Stimulated activated naive CD8-positive, alpha-beta T cell treated with anti-CD3 and anti-CD28 coated beads, Interleukin-15, Interleukin-2, amounts not matched to agents 100 U/mL and 50 U/mL, for 24 hours (primary cell): ENCODE measurements at places on chromosomes 6 and 20.

GRCh38 chr6:145345094-145345493, 390.2 kb downstream of the EPM2A start:
- no peak for DNase-seq

DNA sequence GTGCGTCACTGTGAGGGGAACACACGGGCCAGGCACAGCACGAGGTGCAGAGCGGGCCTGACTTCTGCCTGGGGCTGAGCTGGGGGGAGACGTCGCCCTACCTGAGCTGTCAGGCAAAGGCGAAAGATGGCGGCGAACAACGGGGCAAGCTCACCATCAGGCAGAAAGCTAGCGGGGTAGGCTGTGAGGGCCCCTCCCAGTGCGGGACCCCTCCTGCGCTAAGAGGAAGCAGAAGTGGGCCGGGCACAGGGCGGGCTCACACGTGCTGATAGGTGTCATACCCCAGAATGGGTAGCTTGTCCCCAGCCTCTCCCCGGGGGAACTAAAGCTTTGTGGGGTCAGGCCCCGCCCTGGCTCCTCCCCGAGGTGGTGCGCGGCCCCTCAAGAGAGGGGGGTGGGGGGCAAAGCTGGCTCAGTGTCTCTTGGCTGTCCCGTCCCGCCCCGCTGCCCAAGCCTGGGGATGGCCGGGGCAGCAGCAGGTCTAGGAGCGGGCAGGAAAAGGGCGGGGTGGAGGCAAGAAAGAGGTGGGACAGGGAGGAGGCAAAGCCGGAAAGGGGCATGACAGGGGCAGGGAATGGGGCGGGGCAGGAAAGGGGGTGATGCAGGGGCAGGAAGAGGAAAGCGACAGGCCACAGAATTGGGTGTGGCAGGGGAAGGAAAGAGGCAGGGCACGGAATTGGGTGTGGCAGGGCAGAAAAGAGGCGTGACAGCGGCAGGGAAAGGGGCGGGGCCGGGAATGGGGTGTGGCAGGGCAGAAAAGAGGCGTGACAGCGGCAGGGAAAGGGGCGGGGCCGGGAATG, 14.7 kb downstream of the UCKL1 start:
- peak; percentile 78 for DNase-seq

- DNase-seq, result peak; percentile 56
Measured at GRCh38 chr6:42451333-42452170, at the start of gene TRERF1. Gene TRERF1 (minus strand): TSS chr6:42451926. CDS start chr6:42269590, 182,336 bp downstream.

- DNase-seq, result no peak
Measured at GRCh38 chr20:41391587-41392001, 25.0 kb upstream of the EMILIN3 start.

DNA sequence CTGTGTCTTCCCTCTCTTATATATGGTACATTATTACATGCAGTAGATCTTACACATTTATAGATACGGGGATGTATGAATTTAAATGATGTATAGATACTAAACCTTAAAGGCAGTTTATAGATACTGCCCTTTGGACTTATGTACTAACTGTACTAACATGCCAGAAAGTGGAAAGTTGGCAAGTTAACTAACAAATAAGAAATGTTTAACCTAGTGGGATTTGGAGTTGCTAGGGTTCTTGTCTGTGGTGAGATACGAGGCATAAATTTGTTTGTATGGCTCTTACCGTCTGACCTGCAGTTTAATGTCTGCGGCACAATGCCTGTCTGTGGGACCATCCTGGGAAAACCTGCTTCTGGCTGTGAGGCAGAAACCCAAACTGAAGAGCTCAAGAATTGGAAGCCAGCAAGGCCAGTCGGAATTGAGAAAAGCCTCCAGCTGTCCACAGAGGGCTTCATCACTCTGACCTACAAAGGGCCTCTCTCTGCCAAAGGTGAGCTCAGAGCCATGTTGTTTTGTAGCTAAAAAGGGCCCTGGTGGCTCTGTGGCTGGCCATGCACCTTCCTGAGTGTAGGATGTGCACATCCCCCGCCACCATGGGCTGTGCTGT, 62.9 kb upstream of the SLC22A1 start:
- no peak for DNase-seq

DNA sequence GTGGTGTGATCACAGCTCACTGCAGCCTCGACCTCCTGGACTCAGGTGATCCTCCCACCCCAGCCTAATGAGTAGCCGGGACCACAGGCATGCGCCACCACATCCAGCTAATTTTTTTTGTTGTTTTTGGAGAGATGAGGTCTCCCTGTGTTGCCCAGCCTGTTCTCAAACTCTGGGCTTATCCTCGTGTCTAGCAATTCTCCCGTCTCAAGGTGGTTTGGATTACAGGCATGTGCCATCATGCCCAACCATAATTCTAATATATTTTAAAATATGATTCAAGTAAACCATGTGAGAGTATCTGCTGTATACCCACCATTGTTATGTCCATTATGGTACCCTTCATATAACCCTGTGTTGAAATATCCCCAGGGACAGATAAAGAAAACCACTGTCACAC, 60.3 kb upstream of the C20orf144 start:
- DNase-seq, result no peak

GRCh38 chr6:21164768-21165326, 428.7 kb upstream of the SOX4 start:
- no peak for DNase-seq

DNA sequence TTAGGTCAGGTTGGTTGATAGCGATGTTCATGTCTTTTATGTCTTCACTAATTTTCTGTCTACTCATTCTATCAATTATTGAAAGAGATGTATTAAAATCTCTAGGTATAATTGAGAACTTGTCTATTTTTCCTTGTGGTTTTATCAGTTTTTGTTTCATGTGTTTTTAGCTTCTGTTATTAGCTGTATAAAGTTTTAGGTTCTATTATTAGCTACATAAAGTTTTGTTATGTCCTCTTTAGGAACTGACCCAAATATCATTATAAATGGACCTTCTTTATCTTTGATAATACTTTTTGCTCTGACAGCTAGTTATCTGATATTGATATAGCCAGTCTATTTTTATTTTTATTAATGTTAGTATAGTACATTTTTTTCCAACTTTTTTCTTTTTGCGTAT, 92.4 kb upstream of the TMEM170B start:
- no peak for DNase-seq

GRCh38 chr6:76135481-76135880, 63.0 kb upstream of the IMPG1 start:
- no peak for DNase-seq

DNA sequence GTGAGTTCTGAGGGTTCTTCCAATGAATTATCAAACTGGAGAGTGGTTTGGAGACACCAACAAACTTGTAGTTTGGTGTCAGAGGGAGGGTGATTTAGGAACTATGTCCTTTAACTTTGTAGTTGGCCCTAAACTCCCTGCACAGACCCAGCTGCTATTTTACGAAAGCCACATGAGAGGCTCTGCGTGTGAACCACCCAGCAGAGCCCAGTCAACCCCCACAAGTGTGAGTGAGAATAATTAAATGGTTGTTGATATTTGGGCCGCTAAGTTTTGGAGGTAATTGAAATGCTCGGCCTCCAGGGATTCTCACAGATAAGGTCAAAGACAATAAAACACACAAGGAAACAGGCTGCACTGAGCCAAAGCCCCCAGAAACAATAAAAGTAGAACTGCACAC, 6.9 kb upstream of the VAPB start:
- DNase-seq, result no peak

- no peak for DNase-seq
Measured at GRCh38 chr6:165634101-165634880, 28.8 kb downstream of the PDE10A start.

DNA sequence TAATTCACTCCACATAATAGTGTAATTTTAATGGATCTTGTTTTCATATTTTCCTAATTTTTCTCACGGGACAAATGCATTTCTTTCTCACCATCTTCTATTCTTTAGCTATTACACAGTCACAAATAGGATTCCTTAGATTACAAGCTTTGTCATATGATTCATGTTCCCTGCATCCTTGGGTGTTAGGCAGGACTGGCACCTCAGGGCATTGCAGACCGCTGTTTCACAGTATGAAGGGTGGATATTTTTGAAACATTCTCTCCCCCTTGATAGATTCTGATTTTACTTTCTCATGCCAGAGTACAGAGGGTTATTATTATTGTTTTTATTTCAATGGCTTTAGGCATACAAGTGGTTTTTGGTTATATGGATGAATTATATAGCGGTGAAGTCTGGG, 602.5 kb downstream of the PHF3 start:
- no peak for DNase-seq

GRCh38 chr6:26126394-26127235, 39.4 kb downstream of the HFE start:
- DNase-seq, result no peak
